ENCODE measurements at places on chromosomes 2 and 18. TPM values are rescaled to one million over a fixed set of nuclear protein-coding genes. Genes with fewer than 3 reads are reported as not detected.

OTOS gene
- not detected for total RNA-seq

INPP5D gene
- 5.8 TPM for total RNA-seq

MARCO gene
- total RNA-seq, result 7.2 TPM

ALPG gene
- not detected for total RNA-seq

ARHGEF4 gene
- total RNA-seq, result 3.8 TPM

COLEC11 gene
- 2.1 TPM for total RNA-seq

SMAD7 gene
- 13.8 TPM for total RNA-seq

ABCG5 gene
- total RNA-seq, result not detected
